Activated CD4-positive, alpha-beta T cell treated with anti-CD3 and anti-CD28 coated beads, Interleukin-2, amount 10 ng/mL, durations not matched to agents 7 days and 5 days (primary cell): ENCODE measurements at places on chromosomes 1 and 21. TPM values are rescaled to one million over a fixed set of nuclear protein-coding genes. Genes with fewer than 3 reads are reported as not detected.

Gene SELP
- total RNA-seq, result 0.45 TPM

Gene IL12RB2
- total RNA-seq, result 31.8 TPM

Gene LAMC2
- total RNA-seq, result 0.05 TPM

Gene PRAMEF13
- not detected for total RNA-seq

Gene RCSD1
- total RNA-seq, result 152 TPM

Gene C1orf87
- not detected for total RNA-seq

Gene TNFSF4
- total RNA-seq, result 2.9 TPM

Gene ZNF593OS
- total RNA-seq, result not detected

Gene LCE1B
- total RNA-seq, result not detected

Gene CLEC20A
- total RNA-seq, result not detected

Gene CD34
- 0.05 TPM for total RNA-seq

Gene ITGB2
- 439 TPM for total RNA-seq

Gene LCE1F
- total RNA-seq, result not detected

Gene SYTL1
- 83.5 TPM for total RNA-seq
